Activated CD4-positive, alpha-beta T cell treated with anti-CD3 and anti-CD28 coated beads, Interleukin-2, amount 10 ng/mL, durations not matched to agents 7 days and 5 days (primary cell): ENCODE measurements at places on chromosomes 11 and 22.

DNA sequence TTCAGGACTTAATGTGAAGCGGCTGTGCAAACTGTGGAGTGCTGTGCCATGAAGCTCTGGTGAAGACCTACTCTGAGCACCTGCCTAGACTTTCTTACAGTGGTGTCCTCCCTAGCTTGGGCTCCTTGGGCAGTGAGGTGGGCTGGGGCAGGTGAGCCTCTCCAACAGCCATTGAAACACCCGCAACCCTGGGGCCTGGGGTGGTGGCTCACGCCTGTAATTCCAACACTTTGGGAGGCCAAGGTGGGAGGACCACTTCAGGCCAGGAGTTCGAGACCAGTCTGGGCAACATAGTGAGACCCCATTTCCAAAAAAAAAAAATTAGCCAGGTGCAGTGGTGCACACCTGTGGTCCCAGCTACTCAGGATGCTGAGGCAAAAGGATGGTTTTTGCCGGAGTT is 14.3 kb upstream of the SEC14L3 start:
- no peak for DNase-seq

- no peak for DNase-seq
Observed at GRCh38 chr22:45092644-45093043, 71.1 kb upstream of the NUP50 start.

- no peak for DNase-seq
Observed at GRCh38 chr11:11039208-11039965, 181.5 kb upstream of the ZBED5 start.

- DNase-seq, result no peak
Observed at GRCh38 chr11:119993722-119994121, 144.2 kb downstream of the TRIM29 start.

DNA sequence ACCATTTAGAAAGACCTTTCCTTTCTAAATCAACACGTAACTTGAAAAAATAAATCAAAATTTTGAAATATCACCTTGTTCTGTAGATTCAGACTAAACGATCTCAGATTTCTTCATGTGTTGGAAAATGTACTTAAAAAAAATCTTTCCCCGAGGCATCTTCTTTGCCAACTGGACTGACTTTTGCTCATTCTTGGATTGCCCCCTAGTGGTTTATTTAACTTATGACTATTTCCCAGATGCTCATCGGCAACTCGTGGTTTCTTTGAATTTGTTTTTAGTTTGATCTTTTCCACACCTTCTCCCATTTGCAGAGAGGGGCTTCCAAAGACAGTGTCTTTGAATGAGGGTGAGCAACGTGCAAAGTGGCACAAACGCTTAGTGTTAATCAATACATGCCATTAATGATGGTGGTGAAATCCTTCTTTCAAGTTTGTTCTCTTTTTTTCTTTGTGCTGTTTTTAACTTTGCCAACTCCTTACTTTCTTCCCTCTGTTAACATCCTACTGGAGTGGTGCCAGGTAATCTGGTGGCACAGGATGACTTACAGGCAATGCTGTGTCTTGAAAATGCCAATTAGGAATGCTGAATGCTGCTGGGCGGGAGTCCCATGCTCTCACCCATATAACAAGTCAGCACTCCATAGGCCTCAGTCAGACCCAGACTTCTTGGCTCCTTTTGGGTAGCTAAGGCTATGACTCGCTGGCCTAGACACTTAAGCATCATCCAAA is 18.3 kb downstream of the PRSS23 start:
- peak; percentile 14 for DNase-seq

GRCh38 chr11:46427364-46427763 is 35.8 kb upstream of the CHRM4 start:
- DNase-seq, result no peak

GRCh38 chr22:43777286-43777685 is 34.8 kb downstream of the EFCAB6 start:
- DNase-seq, result no peak

DNA sequence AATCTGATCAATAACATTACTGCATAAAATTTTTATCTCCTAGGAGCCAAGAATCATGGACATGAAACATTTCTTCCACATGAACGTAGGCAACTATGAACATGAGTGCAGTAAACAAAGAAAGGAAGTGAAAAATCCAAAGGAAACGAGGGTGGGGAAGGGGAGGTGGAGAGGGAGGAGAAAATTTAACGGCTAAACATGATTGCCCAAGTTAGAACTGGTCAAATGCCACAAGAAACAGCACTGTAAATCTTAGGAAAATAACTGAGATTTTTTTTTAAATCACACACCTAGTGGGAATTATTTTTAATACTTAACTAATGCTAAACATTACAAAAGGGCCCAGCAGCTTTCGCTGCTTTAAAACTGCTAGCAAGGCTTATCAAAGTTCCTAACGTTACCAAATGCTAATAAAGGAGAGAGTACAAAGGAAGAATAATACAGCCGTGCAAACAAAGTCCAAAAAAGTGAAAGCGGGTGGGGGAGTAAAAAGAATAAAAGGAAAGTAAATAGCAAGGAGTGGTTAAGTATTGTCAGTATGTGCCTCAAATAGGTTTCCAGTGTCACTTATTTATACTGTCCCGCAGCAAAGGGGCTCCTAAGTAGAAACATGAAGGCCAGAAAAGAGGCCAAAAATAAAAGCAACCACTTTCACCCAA is 13.7 kb downstream of the NARS2 start:
- DNase-seq, result no peak

DNA sequence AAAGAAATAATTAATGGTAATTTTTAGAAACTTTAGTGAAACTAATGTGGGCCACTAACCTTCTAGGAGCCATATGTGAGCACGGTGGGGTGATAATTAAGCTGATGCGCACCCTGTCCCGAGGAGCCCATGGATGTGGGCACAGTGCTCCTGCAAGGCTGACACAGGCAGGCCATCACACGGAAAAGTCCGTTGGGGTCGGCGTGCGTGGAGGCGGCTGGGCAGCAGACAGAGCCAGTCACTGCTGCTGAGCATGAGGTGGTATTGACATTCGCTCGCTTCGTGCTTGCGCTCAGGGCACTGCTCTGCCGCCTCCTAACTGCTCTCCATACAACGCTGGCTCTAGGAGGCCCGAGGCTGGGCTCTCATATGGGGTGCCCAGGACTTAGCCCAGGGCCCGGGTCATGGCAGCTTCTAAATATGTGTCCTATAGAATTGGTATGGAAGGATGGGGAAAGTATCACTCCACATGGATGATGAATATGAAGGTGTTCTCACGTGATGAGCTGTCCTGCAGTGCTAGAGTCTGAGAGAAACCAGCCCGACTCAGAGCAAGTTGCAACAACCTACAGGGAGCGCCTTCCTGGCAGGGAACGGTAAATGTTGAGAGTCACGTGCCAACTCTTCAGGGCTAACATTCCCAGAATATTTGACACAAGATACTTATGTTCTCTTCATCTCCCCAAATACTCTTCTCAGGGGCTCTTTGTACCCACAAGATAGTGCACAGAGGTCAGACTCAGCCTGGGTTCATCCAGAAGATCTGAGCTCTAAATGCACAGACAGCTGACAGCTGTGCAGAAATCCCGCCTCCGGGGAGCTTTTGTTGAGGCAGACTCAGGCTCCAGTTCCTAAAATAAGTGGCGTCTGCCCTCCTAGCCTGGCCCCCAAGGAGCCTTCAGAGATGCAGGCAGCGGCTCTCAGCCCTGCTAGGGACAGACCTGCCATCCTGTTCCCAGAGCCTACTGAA is 50.6 kb upstream of the ARFGAP3 start:
- DNase-seq, result no peak

- no peak for DNase-seq
Observed at GRCh38 chr11:111571829-111572501, 30.3 kb upstream of the SIK2 start.

- no peak for DNase-seq
Observed at GRCh38 chr11:114232400-114233059, 63.7 kb upstream of the NNMT start.

DNA sequence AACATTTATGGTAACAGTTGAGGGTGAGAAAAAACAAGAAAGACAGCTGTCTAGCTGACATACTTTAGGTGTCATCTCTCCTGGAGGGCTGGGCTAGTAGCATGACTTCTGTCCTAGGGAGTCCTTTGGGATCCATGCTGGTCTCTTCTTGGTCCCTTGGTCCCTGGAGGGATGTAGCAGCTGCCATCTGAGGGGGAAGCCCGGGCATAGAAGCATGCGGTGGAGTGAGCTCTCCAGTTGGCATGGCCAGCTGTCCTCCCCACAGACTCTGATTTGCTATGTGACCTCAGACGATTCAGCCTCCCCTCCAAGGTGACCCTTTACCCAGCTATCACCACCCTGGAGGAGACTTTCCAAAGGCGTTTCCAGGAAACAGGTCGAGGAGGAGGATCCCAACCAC is 28.7 kb downstream of the POU2F3 start:
- DNase-seq, result no peak

- no peak for DNase-seq
Observed at GRCh38 chr22:28820885-28821284, 20.5 kb upstream of the XBP1 start.

- no peak for DNase-seq
Observed at GRCh38 chr11:28835790-28836189, 727.6 kb downstream of the METTL15 start.

GRCh38 chr11:102320679-102321078 is 3.4 kb downstream of the BIRC3 start:
- no peak for DNase-seq

DNA sequence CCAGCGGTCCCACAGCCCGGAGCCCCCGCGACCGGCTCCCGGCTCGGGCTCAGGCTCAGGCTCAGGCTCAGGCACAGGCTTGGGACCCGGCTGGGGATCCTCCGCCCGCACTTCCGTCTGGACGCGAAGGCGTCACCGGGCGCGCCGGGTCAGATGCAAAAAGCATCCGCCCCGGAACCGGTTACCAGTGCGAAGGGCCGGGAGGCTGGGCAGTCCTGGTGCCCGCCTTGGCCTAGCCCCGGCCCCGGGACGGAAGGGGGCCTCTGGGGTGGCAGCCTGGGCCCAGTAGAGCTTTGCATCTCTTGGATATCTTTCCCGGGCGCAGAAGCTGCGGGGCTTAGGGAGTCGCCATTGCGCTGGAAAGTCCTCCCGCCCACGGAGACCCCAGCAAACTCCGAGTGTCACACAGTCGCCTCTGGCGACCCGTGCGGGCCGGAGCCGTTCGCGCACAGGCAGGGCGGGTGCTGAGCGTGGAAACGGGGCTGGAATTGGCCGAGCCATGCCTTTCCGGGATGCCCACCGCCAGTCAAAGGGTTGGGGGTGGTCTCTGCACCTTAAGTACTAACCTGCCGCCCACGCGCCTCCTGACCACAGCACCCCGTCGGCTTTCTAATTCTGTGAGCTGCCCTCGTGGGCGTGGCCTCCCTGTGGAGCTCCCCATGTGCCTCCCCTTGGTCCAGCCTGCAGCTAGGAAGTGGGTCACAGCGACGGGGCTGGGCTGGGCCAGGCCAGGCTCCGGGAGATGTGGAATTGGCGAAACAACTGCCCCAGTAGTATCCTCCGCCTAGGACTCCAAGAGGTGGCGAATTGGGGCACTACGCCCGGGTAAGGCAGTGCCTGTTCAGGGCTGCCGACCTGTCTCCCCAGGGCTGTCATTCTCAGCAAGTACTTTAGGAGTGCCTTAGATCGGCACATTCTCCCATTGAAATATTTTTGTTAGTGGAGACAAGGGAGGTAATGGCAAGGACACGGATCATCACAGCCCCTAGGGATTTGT is at the start of gene TMEM9B:
Gene TMEM9B (minus strand): TSS at position 119 of the 997 bp plus-strand sequence. CDS start 129 bp downstream, outside the sequence.
- DNase-seq, result peak; percentile 86

DNA sequence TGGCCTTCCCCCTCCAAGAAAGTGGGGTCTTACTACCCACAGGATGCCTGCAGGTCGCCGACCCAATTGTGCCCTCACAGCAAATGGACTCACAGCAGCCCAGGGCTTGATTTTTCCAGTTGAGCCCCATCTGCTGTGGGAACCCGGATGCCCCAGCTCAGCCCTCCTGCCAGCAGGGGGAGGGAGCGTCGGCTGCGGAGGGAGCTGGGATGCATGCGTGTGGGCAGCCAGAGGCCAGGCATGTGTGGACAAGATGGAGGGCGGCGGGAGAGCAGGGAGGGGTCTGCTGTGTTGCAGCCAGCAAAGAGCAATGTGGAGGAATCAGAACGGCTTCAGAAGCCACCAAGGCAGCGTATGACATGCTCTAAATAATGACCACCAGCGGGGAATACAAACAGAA is 41.0 kb upstream of the EIF3D start:
- DNase-seq, result no peak

DNA sequence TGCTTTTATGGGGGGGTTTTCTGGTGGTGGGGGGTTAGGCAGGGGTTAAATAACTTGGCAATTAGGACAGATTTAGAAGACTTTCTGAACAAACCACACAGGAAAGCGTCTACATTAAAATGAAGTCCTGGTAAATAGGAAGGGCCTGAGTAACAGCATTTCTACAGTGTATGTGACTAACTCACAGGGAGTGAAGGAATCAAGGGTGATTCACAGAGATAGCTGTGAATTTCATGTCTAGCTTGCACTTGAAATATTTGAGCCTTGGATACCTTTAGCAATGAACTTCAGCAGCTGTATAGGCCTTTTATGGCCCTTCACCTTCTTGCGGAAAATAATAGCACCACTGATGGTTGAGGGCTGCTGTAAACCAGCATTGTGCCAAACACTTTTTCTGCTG is 26.1 kb upstream of the LDHA start:
- no peak for DNase-seq

GRCh38 chr11:134248910-134249480 is 4.2 kb downstream of the THYN1 start:
- no peak for DNase-seq

DNA sequence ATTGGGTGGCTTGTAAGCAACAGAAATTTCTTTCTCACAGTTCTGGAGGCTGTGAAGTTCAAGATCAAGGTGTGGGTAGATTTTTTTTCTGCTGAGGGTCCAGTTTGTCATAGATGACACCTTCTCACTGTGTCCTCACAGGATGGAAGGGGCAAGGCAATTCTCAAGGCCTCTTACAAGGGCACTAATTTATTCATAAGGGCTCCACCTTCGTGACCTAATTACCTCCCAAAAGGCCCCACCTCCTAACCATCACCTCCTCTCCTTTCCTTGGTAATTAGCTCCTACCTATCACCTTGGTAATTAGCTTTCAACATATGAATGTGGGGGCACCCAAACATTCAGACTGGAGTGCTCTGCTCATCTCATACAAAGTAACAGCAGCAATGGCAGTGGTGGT is 92.3 kb upstream of the CD44 start:
- no peak for DNase-seq

- no peak for DNase-seq
Observed at GRCh38 chr11:95732930-95733602, 56.5 kb downstream of the FAM76B start.

DNA sequence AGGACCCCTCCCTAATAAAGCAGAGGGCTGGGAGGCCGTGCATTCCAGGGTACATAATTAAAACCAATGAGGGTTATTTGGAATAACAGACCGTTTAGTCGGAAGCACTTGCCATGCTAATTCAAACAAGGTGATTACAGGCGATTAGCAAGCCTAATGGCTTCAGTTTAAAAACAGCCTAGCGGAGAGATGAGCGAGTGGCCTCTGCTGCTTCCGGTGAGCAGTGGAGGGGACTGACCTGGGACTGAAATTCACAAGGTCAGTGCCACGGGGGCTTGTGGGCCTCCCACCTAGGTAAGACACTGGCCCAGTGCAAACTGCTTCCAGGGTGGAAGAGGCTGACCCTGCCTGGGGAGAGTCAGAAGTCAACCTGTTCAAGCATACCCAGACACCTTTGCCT is 56.8 kb upstream of the ALX4 start:
- no peak for DNase-seq

GRCh38 chr22:25176175-25176574 is 23.5 kb upstream of the CRYBB3 start:
- DNase-seq, result no peak
